ENCODE measurements at places on chromosomes 13 and 19. TPM values are rescaled to one million over a fixed set of nuclear protein-coding genes. Genes with fewer than 3 reads are reported as not detected.

DNA sequence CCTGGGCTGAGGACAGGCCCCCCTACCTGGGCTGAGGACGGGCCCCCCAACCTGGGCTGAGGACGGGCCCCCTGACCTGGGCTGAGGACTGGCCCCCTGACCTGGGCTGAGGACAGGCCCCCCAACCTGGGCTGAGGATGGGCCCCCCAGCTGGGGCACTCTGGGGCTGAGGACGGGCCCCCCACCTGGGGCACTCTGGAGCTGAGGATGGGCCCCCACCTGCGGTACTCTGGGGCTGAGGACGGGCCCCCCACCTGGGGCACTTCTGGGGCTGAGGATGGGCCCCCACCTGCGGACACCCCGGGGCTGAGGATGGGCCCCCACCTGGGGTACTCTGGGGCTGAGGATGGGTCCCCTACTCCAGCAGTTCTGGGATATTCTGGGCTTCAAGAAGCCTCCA, 65.5 kb downstream of the RASA3 start:
- peak overlapping the region; percentile 38 for H3K27ac ChIP-seq
- no peaks in the 10 kb centered on the region for H3K36me3 ChIP-seq
- DNase-seq: no peak

GRCh38 chr13:85694992-85695391, 104.2 kb downstream of the SLITRK6 start:
- H3K36me3 ChIP-seq: no peaks in the 10 kb centered on the region
- no peaks in the 10 kb centered on the region for H3K4me1 ChIP-seq
- H3K4me3 ChIP-seq: no peak overlapping the region
- DNase-seq: no peak

DNA sequence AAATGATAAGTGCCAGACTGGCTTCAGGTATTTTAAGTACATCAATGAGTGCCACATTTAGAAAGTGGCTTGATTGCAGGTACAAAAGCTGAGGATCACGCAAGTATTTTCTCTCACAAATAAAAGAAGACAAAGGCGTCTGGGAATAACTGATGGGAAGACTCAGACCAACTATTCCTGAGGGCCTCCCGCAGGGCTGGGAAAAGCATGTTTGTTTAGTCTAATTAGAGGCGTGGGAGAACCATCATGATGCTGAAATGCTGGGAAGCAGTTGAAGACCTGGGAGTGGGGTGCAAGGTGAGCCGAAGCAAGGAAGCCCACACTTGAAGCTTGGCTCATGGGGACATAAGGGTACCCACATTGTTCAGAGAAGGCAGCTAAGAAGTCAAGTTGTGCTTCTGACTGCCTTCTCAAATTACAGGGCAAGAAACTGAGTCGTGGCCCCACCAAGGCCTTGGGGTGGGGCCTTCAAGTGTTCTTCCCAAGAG, 536.0 kb downstream of the MYO16 start:
- H3K36me3 ChIP-seq: no peaks in the 10 kb centered on the region
- H3K4me3 ChIP-seq: no peak overlapping the region
- peaks cover 5% of the 10 kb centered on the region for H3K4me1 ChIP-seq
- no peaks in the 10 kb centered on the region for H3K27me3 ChIP-seq
- no peak overlapping the region for H3K27ac ChIP-seq
- DNase-seq: no peak

PAF1 gene
- 36.2 TPM for total RNA-seq

CEACAM21 gene
- not detected for total RNA-seq
